GM04503 (cell line): ENCODE measurements at places on chromosomes 12 and 14.

- DNase-seq: no peak
Measured at GRCh38 chr12:53225635-53226424, 6.2 kb downstream of the RARG start.

GRCh38 chr12:28374556-28374955 lies 184.3 kb downstream of the CCDC91 start:
- no peak for DNase-seq

- DNase-seq: no peak
Measured at GRCh38 chr14:54453252-54453651, 12.1 kb upstream of the CNIH1 start.

DNA sequence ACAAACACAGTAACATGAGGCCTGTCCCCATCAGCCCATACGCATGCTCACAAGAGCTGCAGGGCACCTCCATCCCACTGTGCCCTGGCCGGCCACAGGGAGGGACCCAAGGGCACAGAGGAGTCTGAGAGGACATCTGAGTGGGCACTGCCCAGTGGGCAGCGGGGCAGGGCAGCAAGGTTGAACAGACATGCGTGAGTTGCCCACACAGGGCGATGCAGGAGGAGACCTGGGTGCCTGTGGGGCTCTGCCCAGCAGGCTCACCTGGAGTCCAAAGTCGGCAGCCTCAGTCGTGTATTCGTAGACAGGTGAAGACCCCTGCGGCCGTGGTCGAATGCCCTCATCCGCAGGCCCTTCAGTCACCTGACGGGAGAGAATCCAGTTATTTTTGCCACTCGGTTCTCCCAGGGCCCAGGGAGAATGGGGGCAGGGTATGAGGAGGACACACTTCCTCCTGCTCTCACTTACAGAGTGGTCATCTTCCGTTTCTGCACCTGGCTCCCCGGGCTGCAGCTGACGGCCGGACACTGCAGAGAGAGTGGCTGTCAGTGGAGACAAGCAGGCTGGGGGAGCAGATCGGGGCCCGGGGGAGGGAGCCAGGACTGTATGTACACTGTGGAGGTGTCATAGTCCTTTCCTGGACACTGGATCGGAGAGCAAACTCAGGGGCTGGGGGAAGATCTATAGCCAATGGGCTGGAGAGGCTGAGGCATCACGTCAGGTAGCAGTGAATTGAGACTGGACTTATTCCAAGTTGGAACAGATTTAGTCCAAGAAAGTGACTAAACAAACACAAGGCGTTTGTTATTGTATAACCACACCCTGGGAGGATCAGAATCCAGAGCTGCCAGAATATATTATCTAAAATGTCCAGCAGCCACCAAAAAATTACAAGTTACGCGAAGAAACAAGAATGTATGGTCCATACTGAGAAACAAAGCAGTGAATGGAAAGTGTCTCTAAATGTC lies 20.7 kb downstream of the AHNAK2 start:
- no peak for DNase-seq

DNA sequence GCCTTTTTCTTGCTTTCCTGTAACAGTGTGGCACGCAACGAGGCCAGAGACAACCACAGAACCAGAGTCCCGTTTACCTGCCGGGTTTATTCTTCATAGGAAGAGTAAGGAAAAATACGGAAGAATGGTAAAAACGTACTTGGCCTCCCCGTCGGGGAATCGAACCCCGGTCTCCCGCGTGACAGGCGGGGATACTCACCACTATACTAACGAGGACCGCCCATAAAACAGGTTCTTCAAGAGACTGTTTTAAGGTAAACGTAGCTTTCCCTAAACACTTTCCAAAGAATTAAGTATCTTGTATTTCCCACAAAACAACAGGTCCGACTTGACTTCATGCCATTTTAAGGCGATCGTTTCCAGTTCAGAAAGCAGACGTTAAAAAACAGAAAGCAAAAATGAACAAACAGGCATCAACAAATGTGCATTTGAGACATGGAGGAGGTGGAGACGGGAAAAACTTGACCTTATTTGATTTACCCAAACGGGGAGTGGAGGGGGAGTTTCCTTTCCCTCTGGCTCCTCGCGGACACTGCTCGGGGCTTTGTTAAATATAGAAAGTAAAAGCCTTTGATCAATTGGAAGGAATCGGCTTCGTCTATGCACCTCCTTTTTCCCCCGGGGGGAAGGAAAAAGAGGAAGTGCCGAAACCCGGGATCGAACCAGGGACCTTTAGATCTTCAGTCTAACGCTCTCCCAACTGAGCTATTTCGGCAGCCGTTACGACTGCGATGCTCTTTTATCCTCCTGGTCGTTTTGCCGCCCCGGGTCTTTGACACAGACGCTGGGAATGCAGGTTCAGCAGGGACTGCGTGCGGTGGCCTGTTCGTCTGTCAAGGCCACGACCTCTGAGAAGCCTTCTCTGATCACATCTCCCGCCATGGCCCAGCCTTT lies 13.0 kb upstream of the UBC start:
- peak; percentile 37 for DNase-seq

GRCh38 chr12:18373181-18373580 lies 111.9 kb downstream of the PIK3C2G start:
- DNase-seq: peak; percentile 34

- peak; percentile 74 for DNase-seq
Measured at GRCh38 chr14:92649934-92650545, 98.4 kb downstream of the LGMN start.

DNA sequence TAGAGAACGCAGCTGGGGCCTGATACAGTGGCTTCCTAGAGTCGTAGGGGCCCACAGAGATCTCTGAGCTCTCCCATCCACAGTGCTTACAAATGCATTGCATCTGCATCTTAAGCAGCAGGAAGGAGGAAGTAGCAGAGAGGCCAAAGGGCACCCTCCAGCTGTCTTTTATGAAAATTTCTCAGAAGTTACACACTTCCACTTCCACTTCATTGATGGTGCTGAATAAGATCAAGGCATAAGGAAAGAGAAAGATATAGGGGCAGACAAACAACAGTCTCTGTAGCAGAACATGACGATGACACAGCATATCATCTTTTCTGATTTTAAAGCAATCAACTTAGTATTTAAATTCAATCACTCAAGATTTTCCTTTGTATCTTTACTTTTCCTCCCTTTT lies 51.6 kb upstream of the ABCC9 start:
- no peak for DNase-seq

DNA sequence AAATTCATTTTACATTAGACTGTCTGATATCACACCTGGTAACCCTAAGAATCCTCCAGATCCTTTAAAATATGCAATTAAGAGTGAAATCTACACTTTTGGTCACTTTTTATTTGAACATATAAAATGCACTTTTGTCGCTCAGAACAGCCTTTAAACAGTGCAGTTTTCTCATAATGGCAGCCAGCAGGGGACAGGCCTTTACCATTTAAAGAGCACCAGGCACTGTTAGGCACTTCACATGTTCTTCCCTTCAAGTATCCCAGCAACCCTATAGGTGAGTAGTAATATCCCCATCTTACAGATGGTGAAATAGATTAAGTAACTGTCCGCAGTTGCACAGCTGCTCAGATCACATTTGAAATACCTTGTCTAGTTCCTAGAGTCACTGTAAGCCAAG lies 11.3 kb upstream of the SAMD4A start:
- no peak for DNase-seq

GRCh38 chr14:95516554-95517181 lies at the start of gene SYNE3:
Gene SYNE3, minus strand, starts transcription at chr14:95516650. Its CDS starts 40,829 bp downstream, at chr14:95475821.
- DNase-seq: no peak

DNA sequence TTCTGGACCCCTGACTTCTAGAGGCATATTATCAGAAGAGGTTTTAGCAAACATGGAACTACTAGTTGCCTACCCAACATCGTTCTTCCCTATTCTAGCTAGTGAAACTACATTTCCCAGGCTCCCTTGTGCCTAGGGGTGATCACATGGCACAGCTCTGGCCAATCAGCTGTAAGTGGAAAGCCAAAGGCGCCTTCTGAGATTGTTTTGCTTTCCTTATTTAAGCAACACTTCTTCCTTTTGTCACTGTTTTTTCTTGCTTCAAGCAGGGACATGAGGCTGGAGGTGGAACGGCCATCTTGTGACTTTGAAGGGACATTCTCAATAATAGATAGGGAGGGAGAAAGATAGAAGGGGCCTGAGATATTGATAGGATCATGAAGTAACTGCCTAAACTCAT lies 136.7 kb downstream of the ZNF664 start:
- DNase-seq: no peak

GRCh38 chr12:13816394-13816793 lies 165.0 kb downstream of the GRIN2B start:
- DNase-seq: no peak

DNA sequence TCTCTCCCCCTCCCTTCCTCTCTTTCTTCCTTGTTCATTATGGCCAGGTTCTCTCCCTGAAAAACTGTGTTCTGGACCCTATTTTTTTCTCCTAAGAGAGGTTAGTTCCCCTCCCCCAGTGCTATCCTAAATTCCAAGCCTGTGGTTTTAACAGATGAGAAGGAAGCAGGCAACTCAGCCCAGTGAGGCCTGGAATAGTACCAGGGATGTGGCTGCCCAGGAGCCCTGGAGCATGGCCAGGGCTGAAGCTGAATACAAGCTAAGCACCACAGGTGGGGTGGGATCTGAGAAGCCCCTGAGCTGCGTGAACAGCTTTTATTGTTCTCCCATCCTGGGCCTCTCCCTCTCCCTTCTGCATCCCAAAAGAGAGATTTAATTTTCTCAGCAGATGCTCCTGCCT lies 1581.3 kb upstream of the TMEM132C start:
- no peak for DNase-seq

GRCh38 chr12:45183246-45183645 lies 32.6 kb upstream of the ANO6 start:
- DNase-seq: no peak

- no peak for DNase-seq
Measured at GRCh38 chr14:39664646-39665045, 232.4 kb upstream of the FBXO33 start.

DNA sequence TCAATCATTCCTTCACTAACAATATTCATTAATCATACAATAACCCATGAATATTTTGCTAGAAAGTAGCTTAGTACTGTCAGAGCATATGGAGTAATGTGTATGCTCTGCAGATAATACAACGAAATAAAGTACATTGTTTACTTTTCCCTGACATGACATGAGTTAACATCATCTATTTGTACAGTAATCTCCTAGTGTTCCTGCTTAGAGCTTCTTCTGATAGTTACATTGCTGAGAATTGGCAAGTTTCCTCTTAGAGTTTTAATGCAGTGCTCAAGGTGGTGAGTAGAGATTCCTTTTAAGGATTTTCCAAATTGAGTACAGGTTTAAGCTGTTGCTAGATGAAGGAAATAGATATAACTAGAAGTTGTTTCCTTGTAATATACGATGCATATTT lies 164.5 kb upstream of the NPAS3 start:
- DNase-seq: no peak
